ENCODE measurements at places on chromosomes 3 and 15.
A peak's percentile ranks its signal among the peaks of the same experiment; 100 is the strongest.

- DNase-seq: no peak
These were observed 12.2 kb upstream of the SLC25A36 start for GRCh38 chr3:140929446-140929845.

DNA sequence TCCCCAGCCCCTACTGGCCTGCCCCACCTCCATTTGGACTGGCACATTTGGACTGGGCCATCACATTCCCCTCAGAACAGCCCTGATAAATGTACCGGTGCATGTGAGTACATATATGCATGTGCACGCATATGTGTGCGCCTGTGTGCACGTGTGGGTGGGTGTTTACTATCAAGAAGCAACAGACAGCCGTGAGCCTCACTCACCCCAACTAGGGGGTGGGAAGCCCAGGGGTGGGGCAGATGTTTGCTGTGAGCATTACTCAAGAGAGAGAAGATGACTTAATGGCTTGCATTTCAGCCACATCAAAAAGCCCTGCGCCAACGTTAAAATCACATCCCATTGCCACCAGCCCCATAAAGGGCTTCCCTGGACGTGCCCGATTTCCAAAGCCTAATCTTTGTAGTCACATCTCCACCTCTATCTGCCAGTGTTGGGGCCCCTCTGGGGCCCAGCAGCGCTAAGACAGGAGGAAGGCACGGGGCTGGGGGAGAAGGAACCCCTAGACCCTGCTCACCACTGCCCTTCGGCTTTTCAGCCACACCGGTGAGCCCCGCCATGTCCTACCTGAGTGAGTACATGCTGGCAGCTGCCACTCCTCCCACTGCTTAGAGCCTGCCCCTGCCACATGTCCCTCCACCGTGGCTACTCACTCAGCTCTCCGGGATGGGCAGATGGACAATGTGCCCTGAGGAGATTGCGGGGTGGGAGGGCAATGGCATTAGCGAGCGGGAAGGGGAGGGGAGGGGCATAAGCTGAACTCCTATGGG is 10.9 kb downstream of the ITIH3 start:
- no peak for DNase-seq

- DNase-seq: no peak
These were observed 91.0 kb downstream of the CHRNA7 start for GRCh38 chr15:32121384-32121695.

DNA sequence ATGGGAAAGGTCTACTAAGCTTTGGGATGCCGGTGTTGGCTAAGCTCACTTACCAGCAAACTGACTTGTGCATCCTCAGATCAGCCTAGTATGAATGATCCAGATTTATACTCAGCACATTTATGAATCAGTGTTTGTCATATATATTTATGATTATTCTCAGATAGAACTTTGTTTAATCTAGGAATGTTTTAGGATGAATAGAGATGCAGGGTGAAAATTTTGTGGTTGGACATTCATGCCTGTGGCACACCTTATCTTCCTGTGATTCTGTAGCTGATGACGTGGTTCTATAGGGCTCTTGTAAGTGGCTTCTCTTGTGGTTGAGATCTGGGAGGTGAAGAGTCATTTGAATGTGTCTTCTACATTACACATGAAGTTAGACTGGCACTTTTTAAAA is 11.4 kb downstream of the CDIN1 start:
- DNase-seq: peak; percentile 97

DNA sequence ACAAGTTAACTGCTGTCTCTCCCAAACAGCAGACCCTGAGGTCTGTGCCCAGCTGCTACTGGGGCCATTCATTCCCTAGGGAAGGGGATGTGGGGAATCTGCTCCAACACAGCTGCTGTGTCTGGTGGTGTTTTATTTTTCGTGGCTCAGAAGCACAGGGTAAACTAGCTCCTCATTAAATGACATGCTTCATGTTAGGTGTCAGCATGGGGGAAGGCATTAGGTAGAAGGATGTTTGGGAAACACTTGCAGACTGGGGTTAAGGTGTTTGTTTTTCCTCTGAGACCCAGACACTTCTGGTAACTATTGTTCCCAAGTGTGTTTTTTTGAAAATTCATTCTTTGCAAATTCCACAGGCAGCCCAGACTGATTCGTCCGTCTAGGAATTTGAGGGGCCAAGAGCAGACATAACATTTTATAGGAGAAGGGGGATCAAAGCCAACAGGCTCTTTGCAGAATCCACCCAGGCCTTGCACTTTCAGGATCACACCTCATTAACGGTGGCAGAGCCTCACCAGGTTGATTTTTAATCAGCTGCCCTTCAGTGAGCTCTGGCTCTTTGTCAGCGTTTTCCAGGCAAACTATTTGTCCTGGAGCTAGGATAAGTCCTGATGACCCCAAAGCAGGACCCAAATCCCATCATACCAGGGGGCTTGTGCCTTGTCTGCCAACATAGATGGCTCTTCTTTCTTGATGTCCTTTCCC is 65.4 kb upstream of the ITGA11 start:
- DNase-seq: no peak

DNA sequence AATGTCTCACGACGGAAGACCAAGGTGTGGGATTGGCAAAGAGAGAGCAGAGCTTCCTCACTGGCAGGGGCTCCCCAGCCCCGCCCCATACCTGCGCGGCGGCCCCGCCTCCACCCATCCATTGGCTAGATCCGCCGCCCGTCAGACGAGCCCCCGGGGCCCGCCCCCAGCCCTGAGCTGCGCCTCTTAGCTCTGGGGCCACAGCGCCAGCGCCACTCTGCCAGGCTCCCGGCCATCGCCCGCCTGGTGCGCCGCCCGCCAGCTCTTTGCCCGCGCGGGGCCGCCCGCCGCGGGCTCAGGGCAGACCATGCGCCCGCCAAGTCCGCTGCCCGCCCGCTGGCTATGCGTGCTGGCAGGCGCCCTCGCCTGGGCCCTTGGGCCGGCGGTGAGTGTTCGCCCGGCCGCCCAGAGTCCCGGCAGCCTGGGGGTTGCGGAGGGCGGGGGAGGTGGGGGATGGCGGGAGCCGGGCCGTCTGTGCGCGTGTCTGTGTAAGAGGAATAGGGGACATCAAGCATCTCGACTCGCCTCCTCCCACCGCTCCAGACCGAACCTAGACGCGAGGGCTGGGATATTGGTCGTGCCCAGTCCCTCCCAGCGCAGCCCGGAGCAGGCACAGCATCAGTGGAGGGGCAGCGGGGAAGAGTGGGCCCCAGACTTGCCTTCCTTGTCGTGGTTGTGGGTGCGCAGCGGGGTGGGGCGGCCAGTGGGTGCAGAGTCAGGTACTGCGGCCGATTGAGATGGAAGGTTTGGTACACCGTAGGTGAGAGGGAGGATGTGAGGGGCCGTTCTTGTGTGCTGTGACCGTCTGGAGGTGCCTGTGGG is at the start of gene VIPR1:
TSS of gene VIPR1 (plus strand) at position 215 of the 822 bp plus-strand sequence. CDS start at position 308, 93 bp downstream.
- peak; percentile 22 for DNase-seq

DNA sequence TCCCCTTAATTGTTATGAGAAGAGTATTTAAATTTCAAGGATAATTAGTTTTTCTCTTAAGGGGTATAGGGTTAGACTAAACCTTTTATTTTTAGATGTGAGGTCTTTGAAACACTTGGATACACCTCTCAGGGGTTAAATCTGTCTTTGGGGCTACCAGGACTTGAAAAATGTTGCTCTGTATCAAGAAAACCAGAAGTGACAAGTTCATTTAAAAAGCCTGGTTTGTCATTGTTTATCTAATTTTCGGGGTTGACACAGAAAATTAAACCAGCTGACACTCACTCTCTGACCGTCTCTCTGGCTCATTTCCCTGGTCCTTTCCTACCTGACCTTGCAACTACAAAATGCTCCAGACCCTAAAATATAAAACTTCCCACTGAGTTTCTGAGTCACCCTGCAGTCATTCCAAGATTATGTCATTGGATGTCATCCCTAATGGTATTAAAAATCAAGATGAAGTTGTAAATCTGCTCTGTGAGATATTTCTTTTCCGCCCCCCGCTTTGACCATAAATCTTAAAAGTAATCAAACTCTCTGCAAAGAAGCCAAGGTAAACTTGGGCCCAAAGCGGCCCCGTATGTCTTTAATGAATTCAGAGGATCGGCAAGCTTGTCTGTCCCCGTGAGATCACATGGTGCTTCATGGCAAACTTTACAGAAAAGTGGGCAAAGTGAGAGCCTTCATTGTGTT is 32.9 kb upstream of the SKOR1 start:
- DNase-seq: peak; percentile 22

GRCh38 chr3:76479161-76479650 is 560.7 kb upstream of the ROBO2 start:
- no peak for DNase-seq

- peak; percentile 97 for DNase-seq
These were observed 612.9 kb upstream of the TBL1XR1 start for GRCh38 chr3:177810162-177810623.

- no peak for DNase-seq
These were observed 201.3 kb downstream of the TBL1XR1 start for GRCh38 chr3:176995946-176996345.

GRCh38 chr3:193295985-193296384 is 55.0 kb downstream of the PLAAT1 start:
- no peak for DNase-seq

DNA sequence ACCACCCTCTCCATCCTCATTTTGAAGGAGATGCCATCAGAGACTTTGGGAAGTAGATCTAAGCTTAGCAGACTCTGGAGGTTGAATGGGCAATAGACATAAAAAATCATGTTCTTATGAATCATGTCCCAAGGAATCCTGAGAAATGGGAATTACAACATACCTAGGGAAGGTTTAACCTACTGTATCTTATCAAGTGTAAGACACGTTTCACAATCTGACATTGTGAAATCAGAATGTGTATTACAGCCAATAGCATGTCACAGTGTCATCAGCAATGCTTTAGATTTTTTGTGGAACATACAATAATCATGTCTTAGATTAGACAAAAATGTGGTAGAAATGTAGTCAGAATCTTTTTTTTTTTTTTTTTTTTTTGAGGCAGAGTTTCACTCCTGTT is 332.4 kb upstream of the TLE3 start:
- peak; percentile 45 for DNase-seq
